ENCODE measurements at places on chromosomes 5 and 9.

DNA sequence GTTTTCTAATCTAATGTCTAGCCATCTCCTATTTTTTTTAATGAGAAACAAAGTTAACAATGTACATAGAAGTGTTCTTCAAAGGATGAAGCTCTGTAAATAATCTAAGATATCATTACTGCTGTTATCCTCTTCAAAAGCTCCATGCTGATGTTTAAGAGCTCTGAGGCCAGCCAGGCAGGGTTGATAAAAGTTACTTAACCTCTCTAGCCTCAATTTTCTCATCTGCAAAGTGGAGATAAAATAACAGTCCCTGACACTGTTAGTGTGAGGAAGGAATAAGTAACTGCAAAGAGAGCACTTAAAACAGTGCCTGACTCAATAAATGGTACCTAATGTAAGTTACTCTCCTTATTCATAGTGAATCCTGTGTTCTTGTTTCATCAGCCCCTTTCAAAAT is 60.1 kb downstream of the LHFPL2 start:
- no peak for DNase-seq

DNA sequence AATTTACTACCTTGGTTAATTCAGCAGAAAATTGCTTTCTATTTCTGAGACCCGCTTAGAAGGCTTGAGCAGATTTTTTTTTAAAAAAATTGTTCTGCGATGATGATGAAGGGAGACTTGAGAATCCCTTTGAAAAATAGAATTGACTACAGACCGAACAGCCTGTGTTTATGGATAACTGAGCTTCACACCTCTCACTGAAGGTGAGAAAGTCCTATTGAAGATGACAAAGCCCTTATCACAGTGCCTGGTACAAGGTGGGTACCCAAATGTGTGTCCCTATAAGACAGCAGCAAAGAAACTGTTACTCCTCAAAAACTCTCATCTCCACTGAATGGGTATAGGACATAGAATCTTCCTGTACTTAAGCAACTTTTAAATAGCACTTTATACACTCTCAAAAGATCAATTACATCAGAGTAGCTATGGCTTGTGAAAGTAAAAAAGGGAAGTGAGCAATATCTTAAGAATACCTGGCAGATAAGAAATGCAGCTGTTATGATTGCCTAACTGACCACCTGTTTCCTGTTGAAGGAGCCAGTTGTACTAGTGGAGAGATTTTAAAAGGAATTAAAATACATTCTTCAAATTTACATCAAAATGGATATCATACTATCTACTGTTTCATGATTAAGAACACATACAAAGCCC is 419.7 kb downstream of the CHSY3 start:
- DNase-seq = peak; percentile 93

GRCh38 chr9:28779243-28779642 is 1206.0 kb upstream of the C9orf72 start:
- no peak for DNase-seq

DNA sequence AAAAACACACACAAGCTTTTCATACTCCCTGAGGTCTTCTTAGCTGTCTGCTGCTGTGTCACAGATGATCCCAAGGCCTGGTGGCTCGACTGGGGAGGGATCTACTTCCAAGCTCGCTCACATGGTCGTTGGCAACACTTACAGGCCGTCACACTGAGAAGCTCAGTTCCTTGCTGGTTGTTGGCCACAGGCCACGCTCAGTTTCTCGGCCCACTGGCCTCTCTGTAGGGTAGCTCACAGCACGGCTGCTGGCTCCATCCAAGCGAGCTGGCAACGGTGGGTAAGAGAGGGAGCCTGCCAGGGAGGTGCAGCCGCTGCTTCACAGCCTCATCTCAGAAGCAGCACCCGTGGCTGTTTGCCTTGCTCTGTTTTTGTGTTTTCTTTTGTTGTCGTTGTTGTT is 43.8 kb upstream of the GFPT2 start:
- DNase-seq = no peak

GRCh38 chr5:5381310-5381913 is 41.1 kb upstream of the ICE1 start:
- no peak for DNase-seq

- DNase-seq = no peak
These were observed 584.3 kb upstream of the ADAMTS16 start for GRCh38 chr5:4555725-4556285.

DNA sequence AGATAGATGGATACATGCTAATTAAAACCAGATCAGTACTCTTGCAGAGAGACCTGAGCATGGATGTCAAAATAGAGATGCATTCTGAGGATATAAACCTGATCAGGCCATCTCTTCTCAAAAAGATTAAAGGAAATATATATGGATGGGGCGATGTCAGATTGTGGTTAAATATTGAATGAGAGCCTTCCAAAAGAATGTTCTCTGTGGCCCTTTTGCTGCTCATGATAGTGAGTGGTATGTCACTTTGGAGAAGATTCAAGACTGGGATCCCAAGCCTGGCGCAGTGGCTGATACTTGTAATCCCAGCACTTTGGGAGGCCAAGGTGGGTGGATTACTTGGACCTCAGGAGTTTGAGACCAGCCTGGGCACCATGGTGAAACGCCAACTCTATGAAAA is 20.5 kb downstream of the ZNF131 start:
- DNase-seq = no peak
